ENCODE measurements at places on chromosomes 2 and 18.

DNA sequence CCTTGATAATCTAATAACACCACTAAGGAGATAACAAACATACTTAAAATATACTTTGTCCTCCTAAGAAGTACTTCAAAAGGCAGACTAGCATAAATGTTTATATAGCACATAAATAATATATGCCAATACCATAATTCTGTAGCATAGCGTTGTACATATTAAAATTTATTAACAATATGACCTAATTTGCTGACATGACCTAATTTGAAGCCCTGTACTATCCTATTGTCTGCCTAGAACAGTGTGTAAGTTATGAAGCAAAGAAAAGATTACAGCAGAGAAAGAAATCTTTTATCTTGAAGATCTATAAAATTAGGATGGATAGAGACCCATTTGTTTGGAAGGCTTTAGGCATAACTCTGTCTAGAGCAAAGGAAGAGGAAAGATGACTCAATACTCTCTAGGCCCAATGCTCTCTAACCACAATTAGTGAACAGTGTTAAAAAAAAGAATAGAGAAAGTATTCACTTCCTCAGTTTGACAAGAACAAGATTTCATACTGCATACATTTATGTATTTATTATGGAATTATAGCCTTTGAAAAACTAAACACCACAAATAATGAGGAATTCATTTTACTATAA, 231.3 kb downstream of the ZRANB3 start:
- DNase-seq = no peak

DNA sequence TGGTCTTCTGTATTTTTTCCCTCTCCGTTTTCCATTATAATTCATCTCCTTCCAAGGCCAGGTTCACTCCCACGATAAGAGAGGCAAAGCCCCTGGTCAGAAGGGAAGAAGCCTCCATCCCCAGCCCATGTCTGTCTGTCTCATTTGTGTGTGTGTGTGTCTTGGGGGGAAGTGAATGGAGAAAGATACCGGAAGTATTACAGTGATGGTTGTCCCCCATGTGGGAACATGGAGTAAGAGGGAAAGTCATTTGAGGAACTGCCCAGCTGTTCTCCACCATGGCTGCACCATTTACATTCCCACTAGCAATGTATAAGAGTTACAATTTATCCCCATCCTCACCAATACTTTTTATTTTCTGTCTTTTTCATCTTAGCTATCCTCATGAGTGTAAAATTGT, 113.6 kb upstream of the ATP8B1 start:
- no peak for DNase-seq

- DNase-seq = no peak
These were observed 178.6 kb downstream of the SEPTIN10 start for GRCh38 chr2:109435066-109435690.

- no peak for DNase-seq
These were observed 162.6 kb downstream of the ANKRD44 start for GRCh38 chr2:197147942-197148341.

GRCh38 chr2:105517814-105518705, 119.2 kb upstream of the FHL2 start:
- DNase-seq = no peak

DNA sequence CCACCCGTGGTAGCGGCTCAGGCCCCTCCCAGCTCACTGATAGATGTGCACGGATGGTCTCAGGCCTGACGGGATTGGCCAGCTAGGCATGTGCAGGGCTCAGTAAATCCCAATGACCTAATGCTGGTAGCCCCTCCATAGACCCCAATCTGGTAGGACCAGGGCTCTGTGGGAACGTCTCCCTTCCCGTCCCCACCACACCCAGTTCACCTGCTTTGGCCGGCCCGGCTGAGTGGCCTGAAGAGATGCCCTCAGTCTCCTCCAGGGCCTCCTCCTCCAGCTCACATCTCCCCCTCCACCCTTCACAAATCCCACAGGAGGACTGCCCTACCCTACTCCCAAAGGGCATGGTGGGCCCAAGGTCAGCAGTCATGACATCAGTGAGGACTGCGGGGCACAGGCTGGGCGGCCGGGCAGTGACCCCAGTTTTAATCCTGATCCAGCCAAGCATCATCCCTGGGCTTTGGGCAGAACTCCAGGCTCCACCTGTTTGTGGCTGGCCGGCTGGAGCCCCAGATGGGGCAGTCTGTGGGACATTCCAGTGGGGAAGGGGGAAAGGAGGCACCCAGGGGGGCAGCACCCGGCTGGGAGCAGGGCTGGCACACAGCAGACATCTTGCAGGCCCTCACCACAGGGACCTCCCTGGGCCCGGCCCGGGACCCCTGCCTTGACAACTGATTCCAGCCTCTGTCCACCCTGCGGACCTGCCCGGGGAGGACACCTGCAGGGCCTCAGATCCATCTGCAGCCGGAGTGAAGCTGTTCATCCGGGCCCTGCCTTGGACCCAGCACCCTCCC, 2.3 kb downstream of the KIF1A start:
- no peak for DNase-seq

DNA sequence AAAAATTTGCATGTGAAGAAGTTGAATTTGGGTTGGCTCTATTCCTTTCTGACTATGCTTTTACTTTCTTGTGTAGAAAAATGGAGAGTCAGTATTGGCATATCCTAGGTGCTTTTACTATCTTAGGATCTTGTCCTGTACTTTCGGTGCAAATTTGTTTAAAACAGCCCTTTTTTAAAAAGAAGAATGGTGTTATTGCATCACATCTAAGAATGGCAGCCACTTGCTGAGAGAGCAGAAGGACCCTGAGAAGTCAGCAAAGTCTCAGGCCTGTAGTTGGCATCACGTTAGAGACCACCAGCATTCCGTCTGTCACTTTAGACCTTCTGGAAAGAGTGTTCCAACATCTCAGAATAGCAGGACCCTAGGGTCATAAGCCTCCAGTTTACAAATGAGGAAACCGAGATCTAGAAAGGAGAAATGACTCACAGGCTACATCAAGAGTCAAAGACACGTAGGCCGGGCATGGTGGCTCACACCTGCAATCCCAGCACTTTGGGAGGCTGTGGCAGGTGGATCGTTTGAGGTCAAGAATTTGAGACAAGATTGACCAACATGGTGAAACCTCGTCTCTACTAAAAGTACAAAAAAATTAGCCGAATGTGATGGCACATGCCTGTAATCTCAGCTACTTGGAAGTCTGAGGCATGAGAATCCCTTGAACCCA, 42.5 kb downstream of the SPATS2L start:
- DNase-seq = no peak

- no peak for DNase-seq
These were observed 49.3 kb upstream of the RAB6D start for GRCh38 chr2:131413148-131413747.

- DNase-seq = no peak
These were observed 92.5 kb downstream of the DGKD start for GRCh38 chr2:233446606-233447305.

- DNase-seq = no peak
These were observed 42.5 kb upstream of the LCLAT1 start for GRCh38 chr2:30404319-30405259.

DNA sequence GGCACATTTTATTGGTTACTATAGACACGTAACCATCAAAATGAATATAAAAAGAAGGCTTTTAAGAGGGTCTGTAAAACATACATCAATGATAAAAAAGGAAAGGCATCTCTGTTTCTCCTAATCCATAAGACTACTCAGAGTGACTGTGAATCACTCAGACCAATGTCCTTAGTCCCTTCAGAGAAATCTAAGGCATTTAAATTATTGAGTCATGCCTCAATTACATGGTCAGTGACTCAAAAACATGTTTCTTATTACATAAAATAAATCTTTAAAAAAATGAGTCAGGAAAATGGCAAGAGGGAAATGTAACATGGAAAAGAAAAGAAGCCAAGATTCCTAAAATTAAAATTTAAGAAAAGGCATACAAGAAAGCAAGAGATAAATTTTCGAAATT, 146.6 kb downstream of the ERBB4 start:
- DNase-seq = no peak

GRCh38 chr2:46086578-46087070, 210.6 kb upstream of the EPAS1 start:
- DNase-seq = no peak

- DNase-seq = no peak
These were observed 26.0 kb upstream of the NOTO start for GRCh38 chr2:73176205-73176880.

DNA sequence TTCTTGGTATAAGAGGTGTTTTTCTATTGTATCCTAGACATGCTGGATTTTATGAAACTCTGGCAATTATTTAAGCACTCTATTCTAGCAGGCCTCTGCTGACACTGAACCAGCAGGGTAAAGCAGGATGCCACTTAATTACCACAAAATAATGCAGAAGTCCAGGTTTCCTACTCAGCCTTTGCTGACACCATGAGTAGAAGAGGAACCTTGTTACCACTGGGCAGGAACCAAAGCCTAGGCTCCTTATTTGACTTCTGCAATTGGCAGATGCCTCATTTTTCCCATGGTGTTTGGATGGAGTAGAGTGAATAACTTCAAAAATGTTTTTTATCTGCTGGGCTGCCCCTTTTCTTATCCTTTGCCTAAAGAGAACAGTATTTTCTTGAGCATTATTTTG, 60.8 kb downstream of the THNSL2 start:
- DNase-seq = no peak

DNA sequence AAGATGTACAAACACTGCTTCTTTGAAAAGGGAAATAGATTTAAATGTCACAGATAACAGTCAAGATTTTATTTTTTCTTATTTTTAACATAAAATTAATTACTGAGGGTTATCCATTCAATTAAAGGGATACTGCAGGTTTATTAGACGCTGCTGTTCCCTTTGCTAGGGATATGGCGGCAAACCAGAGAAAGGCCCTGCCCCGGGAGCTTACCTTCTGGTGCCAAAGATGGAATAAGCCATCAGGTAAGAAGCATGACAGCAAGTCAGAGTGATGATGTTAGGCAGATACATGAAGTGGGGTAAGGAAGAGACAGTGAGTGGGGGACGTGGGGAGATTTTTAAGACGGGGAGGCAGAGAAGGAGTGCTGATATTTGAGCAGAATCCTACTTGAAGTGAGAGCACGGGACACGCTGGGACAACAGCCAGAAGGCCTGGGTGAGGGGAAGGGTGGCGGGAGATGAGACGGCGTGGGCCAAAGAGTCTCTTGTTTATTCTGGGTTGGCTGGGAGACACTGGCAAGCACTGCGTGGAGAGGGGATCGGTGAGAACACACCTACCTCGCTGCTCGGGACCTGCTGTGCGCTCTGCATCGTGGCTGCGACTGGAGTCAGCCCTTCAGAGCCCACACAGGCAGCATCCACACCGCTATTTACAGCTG, 250.5 kb upstream of the TMEM200C start:
- DNase-seq = no peak

- DNase-seq = no peak
These were observed 23.8 kb downstream of the NABP1 start for GRCh38 chr2:191701696-191702095.

GRCh38 chr2:222952204-222952603, 91.4 kb downstream of the ACSL3 start:
- no peak for DNase-seq

DNA sequence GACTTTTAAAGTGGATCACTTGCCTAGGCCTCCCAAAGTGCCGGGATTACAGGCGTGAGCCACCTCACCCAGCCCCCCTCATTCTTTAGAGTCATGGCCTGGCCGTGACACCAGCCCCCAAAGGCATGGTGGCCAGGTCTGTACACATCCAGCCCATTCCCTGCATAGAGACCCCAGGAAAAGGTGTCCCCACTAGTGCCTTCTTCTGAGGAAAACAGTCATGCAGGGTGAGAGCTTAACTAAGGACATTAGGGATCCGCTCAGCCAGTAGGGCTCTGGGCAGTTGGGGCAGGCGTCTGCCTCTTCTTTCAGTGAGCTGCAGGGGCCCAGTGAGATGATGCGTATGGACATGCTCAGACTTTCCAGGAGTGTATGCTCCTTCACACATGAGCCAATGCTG, 5.7 kb upstream of the AMER3 start:
- no peak for DNase-seq

DNA sequence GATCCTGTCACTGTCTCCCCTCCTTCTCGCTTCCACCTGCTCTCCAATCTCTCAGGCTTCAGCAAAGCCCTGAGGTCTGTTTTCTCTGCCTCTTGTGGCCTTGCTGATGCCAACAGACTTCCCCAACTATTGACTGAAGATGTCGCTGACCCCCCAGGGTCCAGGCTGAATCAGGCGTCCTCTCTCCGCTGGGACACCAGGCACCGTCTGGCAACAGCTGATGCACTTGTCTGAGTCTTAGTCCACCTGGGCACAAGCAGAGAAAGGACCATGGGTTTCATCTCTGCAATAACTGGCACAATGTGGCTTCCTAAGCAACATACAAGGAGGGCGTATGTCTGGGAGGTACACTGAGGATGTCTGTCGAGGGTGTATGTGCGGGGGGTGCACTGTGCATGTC, 248.7 kb upstream of the MYT1L start:
- DNase-seq = no peak

DNA sequence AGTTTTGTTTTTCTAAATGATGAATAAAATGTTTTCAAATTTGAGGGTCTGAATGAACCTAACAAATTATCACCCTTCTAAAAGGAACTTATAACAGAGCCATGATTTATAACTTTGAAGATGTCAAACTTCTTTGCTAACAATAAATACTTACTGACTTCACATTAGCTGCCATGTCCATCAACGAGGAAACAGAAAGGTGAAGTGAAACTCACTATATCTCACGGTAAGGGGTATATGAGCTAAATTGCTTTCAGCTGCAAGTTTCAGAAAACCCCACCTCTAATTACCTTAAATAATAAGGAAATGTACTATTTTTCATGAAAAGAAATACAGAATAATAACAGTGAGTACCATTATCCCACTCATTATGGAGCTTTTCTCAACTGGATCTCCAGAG, 350.8 kb upstream of the NT5C1B start:
- no peak for DNase-seq

GRCh38 chr2:196337208-196337953, 166.0 kb upstream of the STK17B start:
- DNase-seq = no peak

DNA sequence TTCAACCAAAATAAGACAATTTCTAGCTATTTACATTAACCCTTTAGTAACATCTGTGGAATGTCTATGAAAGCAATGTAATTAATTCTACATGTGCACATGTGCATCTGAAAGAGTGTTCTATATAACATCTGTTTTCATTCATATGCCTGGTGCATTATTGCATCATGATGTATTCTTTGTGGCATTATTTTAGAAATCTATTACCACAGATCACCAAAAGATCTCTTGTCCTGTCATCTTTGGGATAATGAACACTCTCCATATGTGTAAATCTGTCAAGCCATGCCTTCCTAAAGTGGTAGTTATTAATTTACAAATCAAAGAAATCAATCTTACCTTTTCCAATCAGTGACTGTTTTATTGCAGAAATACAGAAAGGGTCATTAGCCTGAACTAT, 86.9 kb downstream of the TRIB2 start:
- DNase-seq = no peak

- no peak for DNase-seq
These were observed 60.0 kb upstream of the DTNA start for GRCh38 chr18:34650121-34650545.

- no peak for DNase-seq
These were observed 99.7 kb downstream of the RBM43 start for GRCh38 chr2:151161821-151162551.

DNA sequence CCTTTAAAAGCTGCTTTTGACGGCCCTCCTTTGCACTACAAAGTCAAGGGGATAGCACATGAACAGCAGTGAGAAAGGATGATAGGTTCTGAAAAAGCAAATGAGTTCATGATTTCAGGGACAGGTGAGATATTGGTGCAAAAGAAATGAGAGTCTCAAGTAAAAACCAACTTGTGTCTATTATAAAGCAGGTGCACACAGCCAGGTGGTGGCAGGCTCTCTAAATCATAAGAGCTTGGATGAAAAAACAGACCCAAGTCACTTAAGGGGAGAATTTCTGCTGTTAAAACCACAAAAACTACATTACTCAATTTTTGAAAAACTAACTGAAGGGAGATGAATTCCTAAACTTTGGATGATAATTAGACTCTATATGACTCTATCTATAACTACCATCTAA, 201.5 kb downstream of the SP3 start:
- no peak for DNase-seq
